ENCODE measurements at places on chromosomes 7 and 10. TPM values are rescaled to one million over a fixed set of nuclear protein-coding genes. Genes with fewer than 3 reads are reported as not detected.

The LIPF gene
- total RNA-seq = not detected

The RBM17 gene
- 181 TPM for total RNA-seq

DNA sequence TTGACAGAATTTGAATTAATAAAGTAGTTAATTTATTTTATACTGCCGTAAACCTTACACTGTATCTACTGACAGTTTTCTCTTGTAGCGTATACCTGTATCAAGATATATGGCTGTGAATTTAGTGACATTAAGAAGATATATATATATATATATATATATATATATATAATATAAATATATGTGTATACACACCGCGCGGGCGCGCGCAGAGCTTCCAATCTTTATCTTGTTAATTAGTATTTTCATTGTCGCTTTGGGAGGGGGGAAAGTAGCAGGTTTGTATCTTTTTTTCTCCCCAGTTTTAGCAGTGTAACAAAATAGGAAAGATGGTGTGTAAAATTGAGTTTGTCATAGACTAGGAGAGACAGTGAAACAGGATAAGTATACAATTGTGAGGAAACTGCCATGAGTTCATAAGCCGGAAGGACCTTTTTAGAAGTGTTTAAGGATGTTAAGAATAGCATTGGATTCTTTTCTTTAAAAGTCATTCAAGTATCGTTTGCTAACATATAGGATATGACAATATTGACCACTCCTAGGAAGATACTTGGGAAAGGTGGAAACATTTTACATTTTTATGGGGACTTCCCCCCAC is 2.0 kb downstream of the PLEKHA1 start:
- H3K36me3 ChIP-seq = no peaks in the 10 kb centered on the region
- H3K4me1 ChIP-seq = peaks cover 33% of the 10 kb centered on the region
- no peak overlapping the region for H3K4me3 ChIP-seq
- H3K27ac ChIP-seq = peak overlapping the region; percentile 41
- H3K27me3 ChIP-seq = no peaks in the 10 kb centered on the region

DNA sequence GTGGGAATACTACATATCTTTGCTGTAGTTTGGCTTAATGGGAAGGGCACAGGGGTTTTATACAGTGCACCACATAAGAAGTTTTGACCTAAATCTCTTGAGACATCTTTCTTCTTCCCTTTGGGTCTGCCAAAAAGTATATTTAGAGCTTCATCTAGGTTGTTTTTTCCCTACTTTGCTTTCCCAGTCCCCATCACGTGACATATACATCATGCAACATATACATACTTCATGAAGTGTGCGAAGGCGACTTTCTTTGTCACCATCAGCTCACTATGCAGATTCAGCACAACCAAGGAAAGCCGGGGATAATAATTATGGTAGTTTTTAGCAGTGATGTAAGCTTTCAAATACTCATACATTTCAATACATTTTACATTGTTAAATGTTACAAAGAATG is 177.1 kb upstream of the PPP1R3A start:
- no peak for DNase-seq
- no peak overlapping the region for H3K4me3 ChIP-seq
- H3K36me3 ChIP-seq = no peaks in the 10 kb centered on the region
- H3K27me3 ChIP-seq = no peaks in the 10 kb centered on the region
- H3K27ac ChIP-seq = no peak overlapping the region
- H3K4me1 ChIP-seq = no peaks in the 10 kb centered on the region

DNA sequence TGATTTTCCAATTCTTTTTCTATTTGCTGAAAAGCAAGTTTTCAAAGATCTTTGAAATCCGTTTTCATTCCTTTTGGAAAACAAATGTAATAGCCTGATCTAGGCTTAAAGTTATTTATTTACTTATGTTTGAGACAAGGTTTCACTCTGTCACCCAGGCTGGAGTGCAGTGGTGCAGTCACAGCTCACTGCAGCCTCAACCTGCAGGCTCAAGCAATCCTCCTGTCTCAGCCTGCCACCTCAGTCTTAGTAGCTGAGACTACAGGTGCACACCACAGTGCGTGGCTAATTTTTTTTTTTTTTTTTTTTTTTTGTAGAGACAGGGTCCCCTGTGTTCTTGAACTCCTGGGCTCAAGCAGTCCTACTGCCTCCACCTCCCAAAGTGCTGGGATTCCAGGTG is 4.6 kb downstream of the ST7 start:
- peaks cover 8% of the 10 kb centered on the region for H3K4me1 ChIP-seq
- H3K36me3 ChIP-seq = no peaks in the 10 kb centered on the region
- no peaks in the 10 kb centered on the region for H3K27me3 ChIP-seq
- no peak overlapping the region for H3K27ac ChIP-seq
- H3K4me3 ChIP-seq = no peak overlapping the region

GRCh38 chr7:70681469-70682350 is 450.2 kb upstream of the GALNT17 start:
- no peak overlapping the region for H3K27ac ChIP-seq
- peak overlapping the region; percentile 31 for H3K4me3 ChIP-seq
- no peaks in the 10 kb centered on the region for H3K27me3 ChIP-seq
- DNase-seq = no peak
